NB4 (cell line): ENCODE measurements at places on chromosomes 7 and 10.

DNA sequence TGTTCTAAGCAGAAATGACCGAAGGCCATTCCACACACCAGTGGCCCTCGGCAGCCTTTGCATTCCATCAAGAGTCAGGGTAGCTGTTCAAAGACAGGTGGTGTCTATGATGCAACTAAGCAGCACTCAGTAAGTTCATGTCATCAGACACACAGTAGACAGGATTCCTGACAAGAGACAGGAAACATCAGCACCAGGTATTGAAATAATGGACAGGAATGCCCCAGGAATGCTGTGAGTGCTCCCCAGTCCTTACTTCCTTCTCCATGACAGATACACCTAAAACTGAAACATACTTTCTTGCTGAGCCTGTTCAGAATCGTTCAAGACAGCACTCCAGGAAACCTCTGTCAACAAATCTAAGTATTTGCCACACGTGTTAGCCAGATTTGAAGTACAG lies 204.4 kb downstream of the TPST1 start:
- no peak for DNase-seq

DNA sequence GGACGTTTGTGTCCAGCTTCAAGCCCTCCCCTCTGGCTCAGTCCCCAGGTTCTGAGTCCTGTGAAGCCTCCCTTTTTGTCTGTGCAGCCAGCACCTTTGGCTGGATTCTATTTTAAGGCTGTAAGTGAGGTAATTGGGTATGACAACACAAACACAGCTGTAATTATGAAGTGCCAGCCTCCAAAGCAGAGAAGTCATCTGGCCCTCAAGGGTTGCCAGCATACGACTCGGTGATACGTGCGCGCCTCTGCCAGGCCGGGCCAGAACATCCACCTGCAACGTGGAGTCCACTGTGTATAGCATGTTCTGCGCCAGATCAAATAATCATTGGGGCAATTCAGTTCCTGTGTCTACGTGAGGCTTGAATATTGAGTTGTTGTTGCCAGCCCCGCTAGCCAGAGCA lies 6.7 kb upstream of the FAM180A start:
- DNase-seq: no peak

GRCh38 chr7:50828801-50829200 lies 46.1 kb upstream of the GRB10 start:
- no peak for DNase-seq

- peak; percentile 46 for DNase-seq
Measured at GRCh38 chr10:21953585-21954057, 49.9 kb downstream of the DNAJC1 start.

DNA sequence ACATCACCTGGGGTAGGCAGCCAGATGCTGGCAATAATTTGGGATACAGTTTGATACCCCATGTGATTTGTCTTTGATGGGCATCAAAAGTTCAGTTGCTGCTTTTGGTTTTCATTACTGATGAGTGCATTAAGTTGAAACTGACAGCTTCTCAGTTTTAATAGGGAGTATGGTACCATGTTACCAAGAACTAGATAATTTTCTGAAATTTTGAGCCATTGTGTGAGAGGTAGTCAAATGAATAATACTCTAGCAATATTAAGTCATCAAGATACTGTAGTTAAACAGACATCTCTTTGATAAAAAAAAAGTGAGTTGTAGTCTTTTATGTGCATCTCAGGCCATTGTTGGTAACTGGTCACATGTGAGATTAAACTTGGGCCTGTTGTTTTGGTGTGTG lies 71.5 kb downstream of the ST7 start:
- DNase-seq: no peak

DNA sequence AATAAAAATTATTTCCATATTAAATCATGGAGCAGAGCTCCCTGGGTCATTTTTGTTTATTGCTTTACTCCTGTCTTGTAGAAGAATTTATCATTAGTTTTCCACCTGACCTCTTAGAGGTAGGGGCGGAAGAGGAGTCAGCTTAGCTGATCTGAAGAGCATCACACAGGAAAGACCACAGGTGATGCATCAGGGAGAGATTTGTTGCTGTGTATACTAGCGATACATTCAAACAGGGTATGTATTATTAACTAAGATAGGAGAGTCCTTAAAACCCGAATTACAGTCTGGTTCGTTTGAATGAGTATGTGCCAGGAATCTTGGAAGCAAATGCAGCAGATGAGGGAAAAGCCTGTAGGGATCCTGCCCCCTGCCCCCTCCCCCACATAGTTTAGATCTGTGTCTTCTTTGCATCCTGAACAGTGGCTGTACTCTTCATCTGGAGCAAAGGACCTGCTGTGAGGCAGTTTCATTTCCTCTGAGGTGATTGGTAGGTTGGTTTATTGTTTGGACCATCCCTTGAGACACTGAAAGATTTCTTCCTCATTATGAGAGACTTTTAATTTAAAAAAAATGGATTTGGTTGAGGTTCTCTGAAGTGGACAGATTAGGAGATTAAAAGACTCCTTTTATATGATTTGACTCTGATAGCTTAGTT lies 177.0 kb downstream of the SND1 start:
- DNase-seq: peak; percentile 17

- no peak for DNase-seq
Measured at GRCh38 chr10:122954731-122955050, 664 bp upstream of the C10orf88 start.

DNA sequence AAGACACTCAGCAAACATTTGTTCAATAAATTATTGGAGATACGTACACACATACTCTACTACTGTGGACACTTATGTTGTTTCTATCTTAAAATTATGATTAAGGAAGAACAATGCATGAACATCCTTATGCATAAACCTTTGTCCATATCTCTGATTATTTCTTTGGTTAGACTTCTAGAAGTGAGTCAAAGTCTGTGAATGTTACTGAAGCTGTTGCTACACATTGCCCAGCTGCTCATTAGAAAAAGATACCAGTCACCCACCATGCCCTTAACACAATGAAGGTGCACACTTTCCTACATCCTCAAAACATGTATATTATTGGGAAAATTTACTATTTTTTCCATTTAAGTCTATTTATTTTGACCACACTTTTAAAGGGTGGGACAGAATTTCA lies 1.4 kb upstream of the CLRN3 start:
- no peak for DNase-seq
